ENCODE measurements at places on chromosomes 12 and 14.

GRCh38 chr12:111404362-111405148, 1.2 kb upstream of the SH2B3 start:
- peak; percentile 58 for DNase-seq

DNA sequence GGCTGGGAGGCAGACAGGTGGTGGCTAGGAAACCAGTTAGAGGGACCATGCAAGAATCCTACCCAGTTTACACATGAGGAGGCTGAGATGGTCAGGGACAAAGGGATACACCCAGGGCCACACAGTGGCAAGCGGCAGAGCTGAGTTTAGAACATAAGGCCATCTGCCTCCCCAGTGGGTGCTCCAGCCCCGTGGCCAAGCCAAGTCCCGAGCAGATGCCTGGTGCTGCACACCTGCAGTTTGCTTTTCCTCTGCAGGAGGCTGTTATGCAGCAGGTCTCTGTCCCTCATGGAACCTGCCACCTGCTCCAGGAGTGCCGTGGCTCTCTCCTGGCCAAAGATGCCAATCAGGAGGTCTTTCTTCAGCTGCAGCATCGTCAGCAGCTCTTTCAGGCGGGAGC, 70.8 kb downstream of the SYNE3 start:
- no peak for DNase-seq

GRCh38 chr14:57060276-57060955, 208.3 kb downstream of the EXOC5 start:
- no peak for DNase-seq

GRCh38 chr12:25266497-25266896, 15.8 kb upstream of the KRAS start:
- DNase-seq: no peak

- no peak for DNase-seq
These were observed 2.4 kb upstream of the SIX6 start for GRCh38 chr14:60506462-60506984.

GRCh38 chr12:21483531-21483930, 17.9 kb downstream of the RECQL start:
- DNase-seq: no peak

DNA sequence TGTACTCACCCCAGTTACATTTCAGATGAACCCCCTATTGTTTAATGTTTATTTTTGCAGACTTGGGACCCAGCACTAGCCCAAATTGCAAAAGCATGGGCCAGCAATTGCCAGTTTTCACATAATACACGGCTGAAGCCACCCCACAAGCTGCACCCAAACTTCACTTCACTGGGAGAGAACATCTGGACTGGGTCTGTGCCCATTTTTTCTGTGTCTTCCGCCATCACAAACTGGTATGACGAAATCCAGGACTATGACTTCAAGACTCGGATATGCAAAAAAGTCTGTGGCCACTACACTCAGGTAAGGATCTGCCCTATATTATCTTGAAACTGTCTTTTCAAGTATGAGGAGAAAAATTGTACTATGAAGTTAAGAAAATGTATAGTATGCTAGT, 1.2 kb downstream of the GLIPR1 start:
- no peak for DNase-seq

GRCh38 chr12:92516277-92516600, 186.6 kb upstream of the PLEKHG7 start:
- DNase-seq: no peak

DNA sequence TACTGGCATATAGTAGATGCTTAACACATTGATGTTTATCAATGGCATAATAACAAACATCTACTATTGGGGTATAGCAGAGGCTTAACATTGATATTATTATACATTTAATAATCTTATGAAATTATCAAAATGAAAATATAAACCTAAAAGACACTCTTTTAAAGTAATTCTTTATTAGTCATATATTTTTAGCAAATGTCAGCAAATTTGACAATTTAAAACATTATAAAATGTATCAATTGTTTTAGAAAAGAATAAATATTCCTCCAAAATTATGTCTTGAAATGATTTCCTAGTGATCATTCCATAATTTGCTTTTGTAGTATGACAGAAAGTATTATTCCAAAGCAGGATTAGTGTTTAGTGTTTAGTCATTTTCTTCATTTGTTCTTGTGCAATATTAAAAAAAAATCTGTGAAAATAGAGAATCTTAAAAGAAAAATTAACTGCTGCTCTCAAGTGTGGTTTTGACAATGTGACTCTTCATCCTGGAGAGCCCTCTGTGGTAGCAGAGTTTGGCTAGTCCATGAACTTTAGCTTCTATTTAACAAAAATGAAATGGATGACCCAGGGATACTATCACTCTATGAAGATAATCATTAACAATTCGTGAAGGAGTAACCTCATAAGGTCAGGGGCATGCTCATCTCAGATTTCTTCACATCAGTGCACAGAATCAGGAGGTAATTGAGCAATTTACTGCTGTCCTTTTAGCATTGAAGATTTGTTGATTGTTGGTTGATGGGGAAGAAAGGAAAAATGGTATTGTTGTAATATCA, 1018.5 kb downstream of the LRFN5 start:
- no peak for DNase-seq

DNA sequence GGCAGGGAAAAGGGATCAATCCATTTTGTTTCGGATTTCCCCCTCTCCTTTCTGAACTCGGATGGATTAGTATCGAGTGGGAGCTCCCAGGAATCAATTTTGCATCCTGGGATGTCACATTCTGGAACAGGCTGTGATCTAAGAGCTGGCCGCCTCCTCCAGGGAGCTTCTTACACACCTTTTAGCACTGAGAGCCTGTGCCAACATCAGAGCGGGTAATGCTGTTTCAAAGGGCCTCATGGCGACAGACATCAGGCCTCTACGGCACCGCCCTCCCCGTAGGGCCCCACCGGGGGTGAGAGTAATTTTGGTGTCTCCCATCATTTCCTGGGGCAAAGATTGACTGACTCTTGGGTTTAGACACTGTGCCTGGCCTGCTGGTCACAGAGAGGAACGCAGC, 2.7 kb downstream of the GALNT9 start:
- DNase-seq: no peak

GRCh38 chr12:94909663-94910062, 93.8 kb downstream of the NDUFA12 start:
- DNase-seq: no peak

DNA sequence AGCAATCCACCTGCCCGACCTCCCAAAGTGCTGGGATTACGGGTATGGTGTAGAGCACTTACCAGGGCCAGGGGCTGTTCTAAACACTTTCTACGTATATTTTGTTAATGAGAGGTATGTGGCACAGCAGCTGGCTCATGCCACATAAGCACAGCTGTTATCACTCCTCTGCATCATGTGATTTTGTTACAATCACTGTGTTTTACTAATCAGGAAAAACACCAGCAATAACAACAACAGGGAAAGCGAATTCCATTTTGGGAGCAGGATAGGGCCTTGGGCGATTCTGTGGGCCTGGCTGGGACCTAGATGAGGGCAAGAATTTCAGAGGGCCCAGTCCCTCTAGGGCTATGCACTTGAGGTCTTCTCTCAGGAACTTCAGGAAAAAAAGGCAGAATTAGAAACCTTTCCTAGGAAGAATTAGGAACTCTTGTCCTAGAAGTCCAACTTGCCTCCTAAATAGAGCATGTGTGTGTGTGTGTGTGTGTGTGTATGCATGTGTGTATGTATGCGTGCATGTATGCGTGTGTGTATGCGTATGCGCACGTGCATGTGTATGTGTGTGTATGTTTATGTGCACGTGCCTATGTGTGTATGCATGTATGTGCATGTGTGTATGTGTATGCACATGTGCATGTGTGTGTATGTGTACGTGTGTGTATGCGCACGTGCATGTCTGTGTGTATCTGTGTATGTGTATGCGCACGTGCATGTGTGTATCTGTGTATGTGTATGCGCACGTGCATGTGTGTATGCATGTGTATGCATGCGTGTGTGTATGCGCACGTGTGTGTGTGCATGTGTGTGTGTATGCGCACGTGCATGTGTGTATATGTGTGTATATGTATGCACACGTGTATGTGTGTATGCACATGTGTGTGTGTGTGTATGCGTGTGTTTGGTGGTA, 41.8 kb upstream of the CORO1C start:
- DNase-seq: no peak

DNA sequence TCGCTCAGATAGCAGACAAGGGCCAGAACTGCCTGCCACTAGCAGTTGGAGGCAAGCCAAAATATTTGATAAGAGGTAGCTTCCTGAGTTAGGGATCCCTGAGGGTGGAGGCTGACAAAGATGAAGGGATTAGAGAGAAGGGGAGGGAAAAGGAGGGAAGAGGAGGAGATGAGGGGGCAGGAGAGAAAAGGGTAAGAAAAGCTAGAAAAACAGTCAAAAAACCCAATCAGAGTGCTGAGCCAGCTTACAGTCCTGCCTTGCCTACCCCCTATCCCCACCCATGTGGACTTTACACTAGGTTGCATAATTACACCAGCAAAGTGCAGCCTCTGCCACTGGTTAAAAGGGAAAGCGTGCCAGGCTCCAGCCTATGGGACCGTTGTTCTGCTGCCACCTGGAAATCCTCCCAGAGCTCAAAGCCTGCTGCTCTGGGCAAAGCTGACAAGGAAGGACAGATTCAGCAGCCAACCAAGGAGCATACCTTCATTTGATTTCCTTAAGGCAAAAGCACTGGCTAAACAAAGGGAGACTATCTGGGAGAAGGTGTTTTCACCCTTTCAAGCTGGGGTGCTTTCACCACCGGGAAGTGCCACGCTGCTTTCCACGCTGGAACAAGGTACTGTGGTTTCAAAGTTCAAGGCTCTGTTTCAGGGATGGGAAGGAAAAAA, 3.8 kb upstream of the NUMB start:
- DNase-seq: no peak

- no peak for DNase-seq
These were observed 486.2 kb downstream of the RAD51B start for GRCh38 chr14:68305738-68306137.

GRCh38 chr12:57129321-57129842, 1.1 kb downstream of the LRP1 start:
- DNase-seq: no peak

DNA sequence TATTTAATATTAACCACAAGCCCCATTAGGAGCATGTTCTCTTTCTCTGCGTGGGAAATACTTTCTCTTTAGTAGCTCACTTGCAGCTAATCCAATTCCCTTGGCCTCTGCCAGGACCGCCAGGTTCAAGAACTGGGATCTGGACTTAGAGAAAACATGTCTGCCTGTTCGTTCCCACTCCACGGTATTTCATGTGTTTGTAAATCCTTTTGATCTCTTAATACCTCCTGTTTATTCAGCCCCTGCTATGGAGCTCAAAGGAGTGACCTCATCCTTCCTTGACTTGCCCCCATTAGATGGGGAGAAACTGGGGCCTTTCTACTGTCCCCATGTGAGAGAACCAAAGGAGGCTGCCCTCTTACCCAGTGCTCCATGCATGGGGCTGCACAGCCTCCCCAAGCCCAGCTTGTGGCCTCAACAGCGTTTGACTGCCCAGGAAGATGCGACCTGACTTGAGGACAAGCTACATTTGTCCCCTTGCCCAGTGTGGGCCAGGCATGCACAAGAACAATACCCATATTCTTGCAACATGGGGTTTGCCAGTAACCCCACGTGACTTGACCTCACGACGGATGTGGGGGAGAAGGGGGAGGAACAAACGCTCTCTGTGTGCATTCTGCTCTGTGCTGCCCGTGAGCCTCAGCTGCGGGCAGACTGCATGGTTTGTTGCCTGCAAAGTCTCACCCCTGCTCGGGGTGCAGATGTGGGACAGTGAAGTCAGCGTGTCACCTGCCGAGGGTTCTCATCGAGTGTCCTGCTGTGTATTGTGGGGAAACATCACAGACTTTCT, 30.3 kb downstream of the CD9 start:
- DNase-seq: peak; percentile 54

GRCh38 chr14:86541972-86542371, 1012.0 kb downstream of the FLRT2 start:
- DNase-seq: no peak

DNA sequence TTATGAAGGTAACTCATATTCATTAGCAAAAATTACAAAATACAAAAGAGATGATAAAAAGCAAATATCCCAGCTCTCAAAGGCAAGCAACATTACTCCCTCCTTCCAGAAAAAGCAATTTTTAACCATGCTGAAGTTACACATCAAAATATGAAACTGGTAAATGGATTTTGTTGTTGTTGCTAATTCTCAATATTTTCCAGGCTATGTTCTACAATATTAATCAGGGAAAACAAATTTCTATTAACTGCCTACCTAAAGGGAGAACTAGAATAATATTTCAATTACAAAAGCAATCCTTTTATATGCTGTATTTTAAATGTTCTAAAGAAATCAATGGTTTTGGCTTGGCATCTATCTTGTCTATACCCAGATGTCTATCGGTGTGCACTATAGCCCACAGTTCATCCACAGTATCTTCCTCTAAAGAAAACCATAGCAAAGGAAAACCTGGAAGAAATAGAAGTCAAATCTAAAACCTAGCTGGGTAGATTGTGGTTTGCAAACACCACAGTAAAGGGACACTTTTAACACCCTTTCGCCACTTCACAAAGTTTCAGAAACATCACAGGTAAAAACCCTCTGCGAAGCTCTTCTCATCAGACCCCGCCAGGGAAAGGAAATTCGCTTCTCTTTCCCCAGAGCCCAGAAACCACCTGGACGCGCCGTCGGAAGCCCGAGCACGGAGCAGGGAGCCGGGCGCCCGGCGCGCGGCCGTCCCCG, 32.0 kb downstream of the TC2N start:
- no peak for DNase-seq

- DNase-seq: no peak
These were observed 29.0 kb downstream of the SERPINA11 start for GRCh38 chr14:94423453-94424056.

DNA sequence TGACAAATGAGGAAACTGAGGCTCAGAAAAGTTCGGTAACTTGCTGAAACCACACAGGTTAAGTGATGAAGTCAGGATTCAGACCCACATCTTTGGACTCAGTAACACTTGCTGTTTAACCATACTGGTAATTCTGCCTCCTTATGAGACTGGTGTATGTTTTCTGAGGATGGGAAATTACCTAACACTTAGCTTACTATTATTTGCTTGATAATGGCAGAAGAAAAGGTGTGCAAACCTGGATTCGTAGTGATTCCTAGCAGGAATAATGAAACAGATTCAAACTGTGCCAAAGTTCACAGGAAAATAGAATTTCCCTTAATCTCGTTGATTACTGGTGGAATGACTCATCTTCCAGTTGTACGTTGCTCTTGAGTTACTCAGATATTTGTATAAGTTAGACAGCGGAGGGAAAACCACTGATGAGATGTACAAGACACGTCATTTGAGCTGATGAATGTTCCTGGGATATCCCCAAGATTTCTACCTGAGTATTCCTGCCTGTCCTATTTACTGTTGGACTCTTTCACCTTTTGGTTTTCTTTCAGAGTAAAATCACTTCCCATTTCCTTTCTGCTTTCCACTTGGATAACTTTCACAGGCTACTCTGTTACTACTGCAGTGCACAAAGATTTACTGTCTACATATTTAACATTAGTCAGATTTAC, 37.5 kb downstream of the PRORP start:
- DNase-seq: no peak

DNA sequence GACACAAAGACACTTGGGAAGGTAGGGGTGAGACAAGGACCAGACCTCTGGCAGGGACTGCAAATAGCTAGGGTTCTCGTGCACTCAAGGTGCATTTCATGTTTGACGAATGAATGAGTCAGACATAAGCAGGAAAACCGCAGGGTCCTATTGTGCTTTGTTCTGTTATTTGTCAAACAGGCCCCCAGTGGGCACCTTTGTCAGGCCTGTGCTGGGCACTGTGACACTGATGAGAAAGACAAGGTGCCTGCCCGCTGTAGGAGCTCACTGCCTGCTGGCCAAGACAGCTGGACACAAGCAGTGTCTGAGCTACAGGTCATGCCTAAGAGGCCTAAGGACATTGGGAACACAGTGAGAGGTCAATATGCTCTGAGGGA, 2.3 kb downstream of the OTUB2 start:
- peak; percentile 22 for DNase-seq
